ENCODE measurements at places on chromosomes 2 and 18.

- DNase-seq: no peak
Measured at GRCh38 chr2:204353823-204354222, 191.5 kb upstream of the PARD3B start.

DNA sequence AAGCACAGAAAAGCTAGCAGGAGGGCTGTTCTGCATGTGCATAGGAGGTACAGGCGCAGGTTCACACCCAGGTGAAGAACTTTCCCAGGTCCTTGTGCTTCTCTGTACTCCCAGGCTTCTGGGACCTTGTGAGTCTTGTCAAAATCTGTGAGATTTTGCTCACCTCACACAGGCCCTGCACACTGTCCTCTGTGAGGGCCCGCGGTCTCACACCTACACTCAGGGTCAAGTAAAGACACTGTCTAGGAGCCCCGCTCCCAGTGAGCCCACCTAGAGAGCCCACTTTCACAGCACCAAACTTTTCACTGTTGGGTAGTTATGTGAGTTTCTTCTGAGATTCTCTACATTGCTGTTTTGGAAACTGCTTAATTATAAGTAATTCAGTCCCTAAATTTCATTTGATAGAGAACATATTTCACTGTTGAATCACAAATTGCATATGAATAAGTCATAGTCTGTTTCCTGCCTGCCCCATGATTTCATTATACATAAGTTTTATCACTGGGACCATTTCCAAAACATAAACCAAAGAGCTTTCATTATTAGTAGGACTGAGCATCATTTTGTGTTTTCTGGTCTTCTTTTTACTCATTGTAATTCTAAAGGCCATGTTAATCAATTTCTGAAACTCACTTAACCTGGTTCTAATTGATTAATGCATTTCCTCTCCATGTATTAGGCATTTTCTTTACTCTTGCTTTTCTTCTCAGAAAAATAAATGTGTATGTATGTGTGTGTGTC, 234.2 kb upstream of the SPOPL start:
- no peak for DNase-seq

DNA sequence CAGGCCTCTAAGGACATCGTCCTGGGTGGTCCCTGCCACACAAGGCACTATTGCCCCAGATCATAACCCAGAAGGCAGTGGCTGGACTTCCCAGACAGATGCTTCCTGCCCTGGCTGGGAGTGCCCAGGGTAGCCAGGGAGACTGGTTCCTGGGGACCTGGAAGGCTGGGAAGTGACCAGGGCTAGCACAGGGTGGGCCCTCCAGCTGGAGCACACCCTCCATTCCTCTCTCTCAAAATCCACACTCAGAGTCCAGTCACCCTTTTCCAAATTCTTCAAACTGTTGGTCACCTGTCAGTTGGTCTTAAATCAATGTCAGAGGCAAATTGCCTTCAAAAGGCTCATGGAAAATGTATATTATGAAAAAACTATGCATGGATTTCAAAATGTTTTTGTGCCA, 11.6 kb upstream of the TUBB6 start:
- no peak for DNase-seq

- DNase-seq: no peak
Measured at GRCh38 chr2:23394700-23395099, 9.7 kb downstream of the KLHL29 start.

GRCh38 chr18:40904295-40904694, 1050.7 kb upstream of the PIK3C3 start:
- DNase-seq: no peak

GRCh38 chr2:125679903-125680302, 976.1 kb upstream of the GYPC start:
- no peak for DNase-seq

DNA sequence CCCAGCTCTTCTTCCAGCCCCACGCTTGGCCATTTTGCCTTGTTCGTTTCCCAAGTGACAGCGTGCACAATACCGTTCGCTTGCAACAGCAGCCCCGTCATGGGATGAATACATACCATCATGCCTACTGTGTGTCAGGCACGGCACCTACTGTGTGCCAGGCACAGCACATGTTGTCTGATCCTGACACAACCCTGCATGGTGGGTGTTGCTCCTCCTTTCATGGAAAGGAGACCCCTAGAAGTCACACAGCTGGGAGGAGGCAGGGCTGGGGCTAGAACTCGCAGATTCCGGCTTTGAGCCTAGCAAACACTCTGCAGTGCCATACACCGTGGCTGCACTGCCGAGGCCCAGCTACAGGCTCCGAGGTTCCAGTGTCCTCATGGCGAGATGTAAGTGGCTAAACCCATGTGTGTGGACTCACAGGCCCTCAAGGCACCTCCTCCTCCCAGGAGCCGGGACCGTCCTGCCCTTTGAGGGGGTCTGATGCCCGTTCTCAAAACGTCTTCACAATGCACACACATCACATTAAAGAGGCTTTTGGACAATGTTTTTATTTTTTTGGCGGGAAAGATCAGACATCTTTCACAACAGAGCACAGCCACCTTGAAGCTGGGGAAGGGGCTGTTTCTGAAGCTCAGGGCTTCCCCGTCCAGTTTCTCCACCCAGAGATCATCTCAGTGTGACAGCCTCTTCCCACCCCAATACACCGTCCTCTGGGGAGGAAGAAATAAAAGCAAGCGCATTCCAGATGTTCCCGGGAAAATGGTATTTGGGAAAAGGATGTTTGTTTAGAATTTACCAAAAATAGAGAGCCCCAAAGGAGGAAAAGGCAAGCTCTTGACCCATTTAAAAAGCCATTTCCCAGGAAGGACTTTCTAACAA, 64.9 kb downstream of the HS1BP3 start:
- no peak for DNase-seq

DNA sequence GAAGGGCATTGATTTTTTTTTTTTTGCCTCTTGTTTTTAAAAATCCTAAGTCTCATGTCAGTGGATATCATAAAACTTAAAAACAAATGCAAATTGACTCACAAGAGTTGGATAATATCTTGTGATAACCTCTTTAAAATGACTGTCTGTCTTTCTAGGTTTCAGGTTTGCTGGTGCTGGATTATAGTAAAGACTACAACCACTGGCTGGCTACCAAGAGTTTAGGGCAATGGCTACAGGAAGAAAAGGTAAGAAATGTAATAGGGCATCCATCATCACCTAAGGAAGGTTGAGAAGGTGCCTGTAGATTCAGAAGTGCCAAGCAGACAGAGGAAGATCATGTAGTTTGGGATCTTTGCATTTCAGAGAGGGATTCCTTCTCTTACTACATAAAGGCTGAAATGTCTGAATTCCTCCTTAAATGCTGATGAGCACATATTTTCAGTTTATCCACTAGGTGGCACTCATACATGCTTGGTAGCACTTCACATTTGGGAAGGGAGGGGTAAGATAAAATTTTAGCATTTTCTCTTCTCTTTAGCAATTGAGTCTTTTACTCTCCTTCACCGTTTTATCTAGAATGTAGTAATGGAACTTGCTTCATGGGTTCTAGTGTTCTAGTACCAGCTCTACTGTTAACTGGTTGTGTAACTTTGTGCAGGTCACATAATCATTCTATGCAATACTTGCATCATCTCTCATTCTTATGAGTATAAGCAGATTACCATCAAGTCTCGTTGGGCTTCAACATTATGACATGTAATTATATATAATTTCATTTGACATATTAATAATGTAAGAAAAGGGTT, 21.1 kb downstream of the CPS1 start:
- DNase-seq: peak; percentile 57

- no peak for DNase-seq
Measured at GRCh38 chr18:67509741-67510391, 6.7 kb downstream of the DSEL start.

GRCh38 chr2:155690785-155691184, 641.7 kb downstream of the NR4A2 start:
- DNase-seq: peak; percentile 94

All from inflammatory macrophage treated with lipopolysaccharide for 4 hours (primary cell).